Esophagus mucosa (tissue), 1 donor: ENCODE measurements at places on chromosomes 2 and 18. TPM values are rescaled to one million over a fixed set of nuclear protein-coding genes. Genes with fewer than 3 reads are reported as not detected.

Gene UGT1A4
- total RNA-seq = 0.80 TPM

Gene TNFAIP6
- total RNA-seq = 0.20 TPM

Gene BCL11A
- 43.0 TPM for total RNA-seq

Gene BOLL
- not detected for total RNA-seq

Gene SELENOI
- 32.1 TPM for total RNA-seq

Gene CRYGC
- not detected for total RNA-seq

Gene KDM3A
- total RNA-seq = 32.0 TPM

Gene DUSP19
- total RNA-seq = 1.2 TPM

Gene ZBTB7C
- total RNA-seq = 28.8 TPM

Gene PAIP2B
- total RNA-seq = 9.8 TPM

Gene SLC8A1
- total RNA-seq = 1.3 TPM

Gene CPSF3
- 26.2 TPM for total RNA-seq
